ENCODE measurements at places on chromosomes 16 and 17.

- DNase-seq: no peak
These were observed 601 bp downstream of the JMJD8 start for GRCh38 chr16:683396-684070.

- no peak for DNase-seq
These were observed 219.3 kb upstream of the GSE1 start for GRCh38 chr16:85393674-85394451.

DNA sequence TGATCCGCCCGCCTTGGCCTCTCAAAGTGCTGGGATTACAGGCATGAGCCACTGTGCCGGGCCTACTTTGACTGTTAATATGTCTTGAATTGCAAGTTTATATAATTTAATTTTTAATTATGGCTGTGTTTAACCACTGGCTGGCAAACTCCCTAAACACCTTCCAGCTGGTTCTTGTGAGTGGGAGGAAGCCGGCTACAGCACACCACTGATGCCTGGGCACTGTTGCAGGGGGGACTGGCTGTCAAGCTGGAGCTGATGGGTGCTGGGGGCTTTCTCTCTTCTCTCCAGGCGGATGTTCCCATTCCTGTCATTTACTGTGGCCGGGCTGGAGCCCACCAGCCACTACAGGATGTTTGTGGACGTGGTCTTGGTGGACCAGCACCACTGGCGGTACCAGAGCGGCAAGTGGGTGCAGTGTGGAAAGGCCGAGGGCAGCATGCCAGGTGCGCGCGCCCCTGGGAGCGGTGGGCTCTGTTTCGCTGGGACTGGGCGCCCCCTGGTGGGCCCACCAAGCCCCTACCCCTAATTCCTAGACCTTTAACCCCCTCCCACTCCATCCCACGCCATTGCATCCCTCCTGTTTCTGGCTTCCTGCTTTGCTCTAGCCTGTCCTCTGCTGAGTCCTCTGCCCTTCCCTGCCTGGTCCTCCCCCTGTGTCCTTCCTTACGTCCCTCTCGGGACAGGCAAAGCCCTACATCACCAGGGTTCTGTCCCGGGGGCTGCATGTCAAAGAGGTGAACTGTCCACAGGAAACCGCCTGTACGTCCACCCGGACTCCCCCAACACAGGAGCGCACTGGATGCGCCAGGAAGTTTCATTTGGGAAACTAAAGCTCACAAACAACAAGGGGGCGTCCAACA, 9.5 kb downstream of the TBX21 start:
- DNase-seq: no peak

DNA sequence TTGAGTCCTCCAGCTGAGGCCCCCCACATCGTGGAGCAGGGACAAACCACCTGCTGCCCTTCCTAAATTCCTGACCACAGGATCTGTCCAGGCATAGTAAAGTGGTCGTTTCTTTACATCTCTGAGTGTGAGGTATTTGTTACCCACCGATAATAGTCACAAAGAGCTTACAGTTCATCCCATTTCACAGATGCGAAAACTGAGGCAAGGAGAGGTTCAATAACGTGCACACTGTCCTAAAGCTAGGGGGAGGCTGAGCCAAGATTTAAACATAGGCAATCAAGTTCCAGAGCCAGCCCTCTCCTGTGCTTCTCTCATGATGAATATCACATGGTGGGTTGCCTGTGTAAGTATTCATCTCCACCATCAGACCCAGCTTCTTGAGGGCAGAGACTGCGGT, 135.4 kb downstream of the CCT6B start:
- no peak for DNase-seq

DNA sequence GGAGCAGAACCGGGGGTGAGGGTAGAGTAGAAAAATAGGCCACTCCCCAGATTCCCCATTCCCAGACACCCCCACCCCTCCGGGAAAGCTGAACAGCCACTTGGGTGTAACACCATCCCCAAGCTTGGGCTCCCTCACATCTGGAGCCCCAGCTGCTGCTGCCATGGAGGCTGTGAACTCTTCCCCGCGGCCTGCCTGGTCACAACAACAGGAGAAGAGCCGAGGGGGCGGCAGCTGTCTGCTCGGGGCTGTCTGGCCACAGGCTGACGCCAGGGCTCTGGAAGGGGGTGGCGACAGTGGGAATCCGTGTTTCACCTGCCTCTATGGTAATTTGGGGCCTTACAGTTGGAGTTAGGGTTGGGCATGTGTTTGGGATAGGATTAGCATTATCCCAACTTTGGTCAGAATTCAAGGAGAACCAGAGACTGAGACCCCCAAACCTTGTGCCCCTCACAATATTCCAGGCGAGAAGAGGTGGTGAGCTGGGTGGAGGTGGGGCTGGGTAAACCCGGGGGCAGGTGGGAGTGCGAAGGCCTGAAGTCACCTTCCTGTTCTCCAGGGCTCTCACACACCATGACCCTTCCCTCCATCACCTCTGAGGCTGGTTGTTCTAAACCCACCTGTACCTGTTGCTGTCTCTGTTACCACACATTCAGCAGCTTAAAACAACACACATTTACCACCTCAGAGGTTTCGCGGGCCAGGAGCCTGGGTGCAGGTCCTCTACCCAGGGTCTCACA, 29.7 kb upstream of the NXPH3 start:
- DNase-seq: no peak

- no peak for DNase-seq
These were observed 8.8 kb downstream of the NOB1 start for GRCh38 chr16:69745959-69746358.

GRCh38 chr17:80005360-80006338, 30.0 kb downstream of the TBC1D16 start:
- DNase-seq: peak; percentile 64

DNA sequence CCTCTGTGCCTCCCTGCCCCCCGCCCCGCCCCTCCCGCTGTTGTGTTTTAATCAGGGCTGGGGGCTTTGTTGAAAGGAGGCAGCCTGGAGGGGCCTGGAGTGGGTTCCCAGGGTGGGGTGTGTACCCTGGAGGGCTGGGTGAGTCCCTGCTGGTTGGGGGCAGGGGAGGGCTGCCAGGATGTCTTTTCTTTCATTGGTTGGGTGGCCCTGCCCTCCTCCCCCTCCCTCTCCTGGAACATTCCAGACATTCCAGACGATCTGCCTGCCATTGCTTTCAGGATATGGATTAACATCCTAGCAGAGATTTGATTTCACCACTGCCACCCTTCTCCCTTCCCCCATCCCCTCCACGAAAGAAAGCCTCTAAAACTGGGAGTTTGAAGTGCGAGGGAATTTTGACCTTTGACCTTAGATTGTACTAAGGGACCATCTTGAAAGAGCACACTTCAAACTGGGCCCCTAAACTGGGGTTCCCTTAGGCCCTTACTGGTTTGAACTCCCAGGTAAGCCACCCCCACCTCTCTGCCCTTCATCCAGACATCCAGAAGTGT, 25.3 kb downstream of the IGF2BP1 start:
- no peak for DNase-seq

GRCh38 chr17:28480799-28481571, 7.5 kb downstream of the SLC13A2 start:
- no peak for DNase-seq

- no peak for DNase-seq
These were observed 43.4 kb downstream of the MFSD11 start for GRCh38 chr17:76781056-76781982.

DNA sequence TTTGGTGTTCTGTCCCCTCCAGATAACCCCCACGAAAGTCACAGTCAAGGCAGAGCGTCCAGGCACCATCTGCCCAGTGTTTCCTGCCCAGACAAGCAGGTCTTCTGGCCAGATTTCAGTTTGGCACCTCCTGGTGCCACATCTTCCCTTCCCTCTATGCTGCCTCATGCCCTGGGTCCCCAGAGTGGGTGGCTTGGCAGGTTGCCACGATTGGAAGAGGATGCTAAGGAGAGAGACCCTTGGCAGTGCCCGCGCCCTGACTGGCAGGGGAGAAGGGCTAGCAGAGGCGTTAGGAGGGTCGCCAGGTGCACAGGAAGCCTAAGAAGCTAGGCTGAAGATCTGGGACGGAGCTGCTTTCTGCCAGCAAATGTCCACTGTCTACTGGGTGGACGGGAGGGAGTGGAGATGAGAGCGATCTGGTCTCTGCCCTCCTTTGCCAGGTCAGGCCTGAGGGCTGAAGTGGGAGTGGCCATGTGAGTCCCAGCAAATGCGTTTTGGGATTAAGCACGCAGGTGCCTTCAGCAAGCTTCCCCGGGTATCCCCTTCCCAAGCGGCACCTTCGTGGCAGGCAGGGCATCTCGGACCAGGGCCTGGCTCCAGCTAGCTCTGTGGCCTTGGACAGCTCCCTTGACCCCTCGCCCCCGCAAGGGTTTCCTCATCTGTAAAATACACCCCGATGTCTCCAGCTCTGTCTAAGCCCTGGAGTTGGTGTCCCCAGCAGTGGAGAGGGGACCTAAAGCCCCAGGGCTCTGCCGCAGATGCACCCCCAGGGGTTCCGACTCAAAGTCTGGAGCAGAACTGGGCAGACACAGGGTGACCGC, 13.4 kb upstream of the CD300A start:
- peak; percentile 91 for DNase-seq

DNA sequence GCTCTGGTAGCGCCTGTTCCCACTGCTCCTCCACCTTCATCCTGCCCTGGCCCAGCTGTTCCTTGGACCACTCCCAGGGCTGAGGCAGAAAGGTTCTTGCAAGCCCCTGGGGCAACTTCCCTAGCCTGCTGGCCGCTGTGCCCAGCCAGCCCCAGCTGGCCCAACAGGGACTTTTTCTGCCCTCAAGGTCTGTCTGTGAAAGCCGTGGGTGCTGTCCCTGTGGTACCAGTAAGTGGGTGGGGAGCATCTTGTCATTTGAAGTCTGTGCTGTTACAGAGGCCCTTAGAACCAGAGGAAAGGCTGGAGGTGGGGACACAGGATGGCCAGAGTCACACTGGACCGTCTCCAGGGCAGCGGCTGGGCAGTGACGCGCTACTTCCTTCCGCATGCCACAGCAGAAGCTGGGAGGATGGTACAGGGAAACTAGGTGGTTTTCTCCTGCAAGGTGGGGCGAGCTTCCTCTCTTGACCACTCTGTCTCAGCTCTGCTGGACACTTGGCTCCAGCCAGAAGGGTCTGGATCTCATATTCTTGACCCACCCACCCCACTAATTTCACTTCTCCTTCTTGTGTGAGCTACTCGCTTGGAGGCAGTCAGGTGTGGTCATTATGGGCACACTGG, 87.8 kb downstream of the PLCG2 start:
- DNase-seq: no peak
